Activated naive CD4-positive, alpha-beta T cell treated with anti-CD3 and anti-CD28 coated beads, Interleukin-2, amount 10 ng/mL, durations not matched to agents 7 days and 5 days (primary cell): ENCODE measurements at places on chromosomes 3 and 15.

- DNase-seq, result no peak
These were observed 149.6 kb downstream of the CHDH start for GRCh38 chr3:53696401-53697172.

DNA sequence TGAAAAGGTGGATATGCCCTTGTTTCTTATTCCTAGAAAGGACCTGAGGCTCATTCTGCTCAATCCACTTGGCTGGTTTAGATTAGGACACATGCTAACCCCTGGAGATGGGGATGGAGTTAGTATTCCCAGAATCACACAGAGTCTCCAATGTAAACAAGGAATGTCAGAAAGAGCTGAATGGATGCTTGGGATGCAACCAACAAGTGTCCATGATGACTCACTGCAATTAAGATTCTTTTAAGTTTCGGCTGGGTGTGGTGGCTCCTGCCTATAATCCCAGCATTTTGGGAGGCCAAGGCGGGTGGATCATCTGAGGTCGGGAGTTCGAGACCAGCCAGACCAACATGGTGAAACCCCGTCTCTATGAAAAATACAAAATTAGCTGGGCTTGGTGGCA, 315.5 kb upstream of the AZI2 start:
- DNase-seq, result no peak

- DNase-seq, result peak; percentile 60
These were observed 2.3 kb downstream of the BBX start for GRCh38 chr3:107524841-107525643.

DNA sequence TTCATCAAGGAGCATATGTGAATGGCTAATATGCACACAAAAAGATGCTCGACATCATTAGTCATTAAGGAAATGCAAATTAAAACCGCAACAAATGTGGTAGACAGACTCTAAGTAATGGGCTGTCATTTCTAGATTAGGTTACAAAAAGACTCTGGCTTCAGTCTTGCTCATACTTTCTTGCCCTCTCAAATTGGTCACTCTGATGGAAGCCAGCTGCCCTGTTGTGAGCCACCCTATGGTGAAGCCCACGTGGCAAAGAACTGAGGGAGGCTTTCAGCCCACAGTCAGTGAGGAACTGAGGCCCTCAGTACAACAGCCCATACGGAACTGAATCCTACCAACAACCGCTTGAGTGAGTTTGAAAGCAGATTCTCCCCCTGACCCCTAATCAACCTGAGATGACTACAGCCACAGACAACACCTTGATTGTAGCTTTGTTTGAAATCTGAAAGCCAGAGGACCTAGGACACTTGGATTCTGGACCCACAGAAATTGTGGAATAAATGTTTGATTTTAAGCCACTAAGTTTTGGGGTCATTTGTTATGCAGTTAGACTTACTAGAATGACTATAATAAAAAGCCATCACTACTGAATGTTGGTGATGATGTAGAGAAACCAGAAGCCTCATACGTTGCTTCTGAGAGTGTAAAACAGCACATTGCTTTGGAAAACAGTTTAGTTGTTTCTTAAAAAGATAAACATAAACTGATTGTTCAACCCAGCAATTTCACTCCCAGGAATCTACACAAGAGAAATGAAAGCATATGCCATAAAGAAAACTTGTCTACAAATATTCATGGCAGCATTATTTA, 45.7 kb downstream of the EHHADH start:
- no peak for DNase-seq

GRCh38 chr3:193828477-193828876, 235.5 kb downstream of the OPA1 start:
- DNase-seq, result no peak
